ENCODE measurements at places on chromosomes 5 and 9. TPM values are rescaled to one million over a fixed set of nuclear protein-coding genes. Genes with fewer than 3 reads are reported as not detected.

C5orf58 gene
- total RNA-seq: 72.7 TPM

DNA sequence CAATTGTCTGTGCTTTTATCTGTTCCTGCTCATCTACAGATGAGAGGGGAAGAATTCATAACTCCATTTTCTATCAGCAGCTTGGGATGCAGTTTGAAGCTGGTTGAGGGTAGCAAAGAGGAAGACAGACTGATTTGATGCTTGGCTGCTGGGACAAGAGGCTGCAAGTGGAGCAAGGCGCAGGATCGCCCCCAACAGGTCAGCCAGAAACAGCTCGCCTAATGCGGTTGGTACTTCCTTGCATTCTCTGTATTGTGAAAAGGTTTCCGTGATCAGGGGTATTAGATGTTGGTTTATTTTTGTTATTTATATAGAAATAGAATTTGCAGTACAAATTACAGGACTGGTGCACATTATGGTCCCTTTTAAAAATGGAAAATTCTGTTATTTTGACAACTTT is 40.6 kb downstream of the ZNF883 start:
- H3K4me1 ChIP-seq: no peaks in the 10 kb centered on the region
- DNase-seq: peak; percentile 34
- H3K27ac ChIP-seq: no peak overlapping the region
- H3K36me3 ChIP-seq: no peaks in the 10 kb centered on the region
- no peaks in the 10 kb centered on the region for H3K27me3 ChIP-seq
- no peak overlapping the region for H3K4me3 ChIP-seq

ACTBL2 gene
- 0.16 TPM for total RNA-seq

DNA sequence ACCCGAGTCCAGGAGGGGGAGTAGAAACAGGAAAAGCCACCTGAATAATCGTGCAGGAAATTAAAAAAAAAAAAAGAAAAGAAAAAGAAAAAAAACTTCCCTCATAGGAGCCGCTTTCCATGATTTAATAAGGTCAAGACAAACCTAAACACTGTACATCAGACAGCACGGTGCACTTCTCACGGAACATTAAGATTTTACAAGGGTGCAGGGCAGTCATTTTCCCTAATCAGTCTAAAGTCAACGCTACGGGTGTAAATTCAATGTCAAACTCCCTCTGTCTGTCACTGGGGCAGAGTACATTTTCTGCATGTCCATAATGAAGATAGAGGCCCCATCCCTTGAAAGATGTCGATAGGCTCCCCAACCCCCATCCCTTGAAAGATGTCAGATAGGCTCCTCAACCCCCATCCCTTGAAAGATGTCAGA is 139.7 kb downstream of the TSSK1B start:
- no peaks in the 10 kb centered on the region for H3K36me3 ChIP-seq
- H3K4me3 ChIP-seq: peak overlapping the region; percentile 66
- DNase-seq: no peak
- H3K27ac ChIP-seq: no peak overlapping the region
- no peaks in the 10 kb centered on the region for H3K27me3 ChIP-seq

- DNase-seq: no peak
- no peaks in the 10 kb centered on the region for H3K27me3 ChIP-seq
- H3K27ac ChIP-seq: no peak overlapping the region
- no peaks in the 10 kb centered on the region for H3K4me1 ChIP-seq
- H3K4me3 ChIP-seq: no peak overlapping the region
These were observed 91.2 kb upstream of the PAM start for GRCh38 chr5:102663749-102664530.

DNA sequence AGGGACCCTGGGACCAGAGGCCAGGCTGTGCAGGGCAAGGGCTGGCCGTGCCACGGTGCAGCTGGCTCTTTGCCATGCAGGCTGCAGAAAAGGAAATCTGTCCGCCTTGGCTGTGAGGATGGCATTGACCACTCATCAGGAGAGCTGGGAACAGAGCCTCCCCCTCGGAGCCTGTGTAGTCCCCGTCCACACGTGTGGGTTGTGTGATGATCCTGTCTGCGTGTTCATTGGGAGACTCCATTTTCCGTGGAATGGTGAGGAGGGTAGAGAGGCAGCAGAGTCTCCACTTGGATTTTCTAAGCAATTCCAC is 47.7 kb downstream of the EHMT1 start:
- H3K4me1 ChIP-seq: peaks cover 69% of the 10 kb centered on the region
- H3K27ac ChIP-seq: peak overlapping the region; percentile 71
- H3K27me3 ChIP-seq: no peaks in the 10 kb centered on the region
- DNase-seq: peak; percentile 75
- no peak overlapping the region for H3K4me3 ChIP-seq
- no peaks in the 10 kb centered on the region for H3K36me3 ChIP-seq

- DNase-seq: peak; percentile 25
- peaks cover 4% of the 10 kb centered on the region for H3K4me1 ChIP-seq
- H3K4me3 ChIP-seq: peak overlapping the region; percentile 4
- no peak overlapping the region for H3K27ac ChIP-seq
These were observed 69.8 kb upstream of the RAI14 start for GRCh38 chr5:34586117-34586885.

DNA sequence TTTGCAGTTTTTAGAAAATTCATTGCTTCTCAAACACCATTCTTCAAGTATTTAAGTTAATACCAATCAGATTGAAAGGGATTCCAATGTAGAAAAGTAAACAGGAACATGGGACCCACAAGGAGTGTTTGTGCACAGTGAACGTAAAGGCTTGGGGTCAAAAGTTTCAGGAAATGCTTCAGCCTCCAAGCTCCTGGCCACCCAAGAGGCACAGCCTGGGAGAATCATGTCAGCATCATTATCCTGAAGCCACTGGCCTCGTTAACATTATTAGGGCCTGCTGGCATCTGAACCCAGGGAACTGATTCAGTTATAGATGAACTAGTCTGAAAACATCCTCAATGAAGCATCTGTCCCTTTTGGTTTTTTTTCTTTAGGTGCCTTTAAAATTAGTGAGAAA is 122.9 kb downstream of the NXNL2 start:
- no peak overlapping the region for H3K4me3 ChIP-seq
- H3K27me3 ChIP-seq: no peaks in the 10 kb centered on the region
- DNase-seq: no peak

GRCh38 chr5:114411380-114411931 is 49.6 kb downstream of the KCNN2 start:
- H3K36me3 ChIP-seq: no peaks in the 10 kb centered on the region
- no peaks in the 10 kb centered on the region for H3K27me3 ChIP-seq
- H3K4me3 ChIP-seq: no peak overlapping the region
- no peak overlapping the region for H3K27ac ChIP-seq

DNA sequence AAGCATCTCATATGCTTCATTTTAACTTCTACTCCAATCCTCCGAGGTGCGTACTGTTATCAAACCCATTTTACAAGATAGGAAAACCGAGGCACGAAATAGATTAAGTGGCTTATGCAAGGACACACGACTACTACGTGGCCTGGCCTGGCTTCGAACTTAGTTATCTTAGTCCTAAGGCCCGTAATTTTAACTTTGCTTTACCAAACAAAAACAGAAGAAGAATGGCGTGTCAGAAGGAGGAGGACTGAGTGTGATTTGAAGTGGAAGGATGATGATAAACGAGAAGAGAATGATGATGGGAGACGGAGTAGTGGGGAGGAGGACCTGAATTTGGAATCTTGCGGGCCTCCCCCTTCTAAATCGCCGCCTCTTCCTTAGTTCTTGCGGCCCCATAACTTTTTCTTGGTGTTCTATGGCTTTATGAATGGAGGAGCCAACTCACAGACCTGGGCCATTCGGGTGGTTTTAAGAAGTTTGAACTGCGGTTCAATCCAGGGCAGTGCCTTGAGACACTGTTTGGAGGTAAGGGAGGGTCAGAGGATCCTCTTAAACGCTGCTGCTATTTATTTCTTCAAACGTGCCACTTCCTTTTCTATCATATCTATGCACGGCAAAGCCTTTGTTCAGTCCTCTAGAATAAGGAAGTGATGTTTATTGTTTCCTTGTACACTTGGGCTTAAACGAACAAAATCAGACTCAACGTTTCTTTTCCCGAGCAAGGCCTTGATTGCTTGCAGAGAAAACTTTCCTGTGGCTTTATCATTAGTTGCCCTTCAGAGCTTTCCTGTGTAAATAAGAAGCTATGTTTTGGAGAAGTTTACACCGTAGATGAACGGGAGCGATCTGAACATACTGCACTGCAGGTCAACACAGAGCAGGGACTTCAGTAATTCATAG is 795 bp downstream of the CNOT8 start:
- DNase-seq: no peak
- peak overlapping the region; percentile 94 for H3K4me3 ChIP-seq
- peaks cover 33% of the 10 kb centered on the region for H3K4me1 ChIP-seq
- H3K36me3 ChIP-seq: no peaks in the 10 kb centered on the region
- H3K27me3 ChIP-seq: no peaks in the 10 kb centered on the region

MLANA gene
- total RNA-seq: not detected

SYNPO gene
- total RNA-seq: 49.1 TPM

DND1 gene
- total RNA-seq: 47.2 TPM

DNA sequence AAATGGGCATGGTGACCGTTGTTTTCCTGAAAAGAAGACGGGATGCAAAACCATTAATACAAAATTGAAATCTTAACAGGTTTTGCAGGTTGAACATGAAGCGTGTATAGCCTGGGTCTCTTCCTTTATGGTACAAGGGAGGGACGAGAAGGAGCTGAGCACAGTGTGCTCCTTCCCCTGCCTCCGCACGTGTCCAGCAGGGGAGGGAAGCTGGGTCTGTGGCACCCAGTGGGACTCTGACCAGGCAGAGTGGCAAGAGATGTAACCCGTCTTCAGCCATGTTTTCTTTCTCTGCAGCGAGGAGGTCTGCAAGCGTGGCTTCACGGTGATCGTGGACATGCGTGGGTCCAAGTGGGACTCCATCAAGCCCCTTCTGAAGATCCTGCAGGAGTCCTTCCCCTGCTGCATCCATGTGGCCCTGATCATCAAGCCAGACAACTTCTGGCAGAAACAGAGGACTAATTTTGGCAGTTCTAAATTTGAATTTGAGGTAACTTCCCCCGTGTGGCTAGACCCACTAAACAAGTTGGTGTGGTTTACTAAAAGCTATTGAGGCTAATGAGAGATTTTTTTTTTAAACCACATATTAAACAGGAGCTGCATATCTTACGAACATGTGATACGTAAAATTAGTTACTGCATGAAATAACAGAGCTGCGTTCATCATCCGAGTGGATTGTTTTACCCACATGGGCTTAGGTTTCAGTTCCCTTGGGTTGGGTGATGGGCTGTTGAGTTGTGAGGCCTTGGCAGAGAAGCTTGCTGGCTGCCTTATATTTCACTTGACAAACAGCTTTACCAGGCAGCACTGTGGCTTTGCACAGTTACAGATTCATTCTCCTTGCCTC is 143.7 kb downstream of the TRIO start:
- no peaks in the 10 kb centered on the region for H3K36me3 ChIP-seq
- no peak overlapping the region for H3K4me3 ChIP-seq
- DNase-seq: no peak

DNA sequence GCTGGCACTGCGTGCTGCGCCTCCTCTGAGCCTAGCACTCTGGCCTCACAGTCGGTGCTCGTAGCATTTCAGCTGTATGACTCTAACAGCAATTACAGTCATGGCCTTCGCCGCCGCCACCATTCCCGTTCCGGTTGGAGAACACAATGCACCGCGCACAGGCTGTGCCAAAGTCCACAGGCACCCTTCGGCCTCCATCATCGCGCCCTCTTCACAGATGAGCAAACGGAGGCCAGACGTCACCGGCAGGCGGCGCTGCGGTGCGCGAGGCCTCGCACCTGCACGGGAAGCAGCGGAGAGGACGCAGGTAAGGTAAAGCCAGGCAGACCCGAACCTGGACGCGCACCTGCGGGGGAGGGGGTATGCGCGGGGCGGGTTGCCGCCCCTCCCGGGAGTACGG is 128.9 kb downstream of the BARX1 start:
- H3K4me1 ChIP-seq: peaks cover 4% of the 10 kb centered on the region
- H3K4me3 ChIP-seq: peak overlapping the region; percentile 23
- no peak overlapping the region for H3K27ac ChIP-seq
- H3K27me3 ChIP-seq: no peaks in the 10 kb centered on the region
- DNase-seq: peak; percentile 62
- no peaks in the 10 kb centered on the region for H3K36me3 ChIP-seq

DNA sequence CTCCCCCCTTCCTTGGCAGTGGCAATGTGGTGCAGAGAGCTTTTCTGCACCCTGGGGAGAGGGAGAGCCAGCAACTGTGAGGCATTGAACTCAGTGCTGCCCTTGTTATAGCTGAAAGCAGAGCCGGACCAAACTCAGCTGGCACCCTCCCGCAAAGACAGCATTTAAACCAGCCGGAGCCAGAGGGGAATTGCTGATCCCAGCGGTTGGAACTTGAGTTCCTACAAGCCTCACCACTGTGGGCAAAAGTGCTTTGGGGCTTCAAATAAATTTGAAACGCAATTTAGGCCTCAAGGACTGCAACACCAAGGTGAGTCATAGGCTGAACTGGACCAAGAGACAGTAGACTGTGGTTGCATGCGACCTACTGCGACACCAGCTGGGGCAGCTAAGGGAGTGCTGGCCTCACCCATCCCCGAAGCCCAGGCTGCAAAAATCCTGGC is 207.6 kb upstream of the CDKN2B start:
- no peaks in the 10 kb centered on the region for H3K36me3 ChIP-seq
- no peak overlapping the region for H3K27ac ChIP-seq
- DNase-seq: no peak

DNA sequence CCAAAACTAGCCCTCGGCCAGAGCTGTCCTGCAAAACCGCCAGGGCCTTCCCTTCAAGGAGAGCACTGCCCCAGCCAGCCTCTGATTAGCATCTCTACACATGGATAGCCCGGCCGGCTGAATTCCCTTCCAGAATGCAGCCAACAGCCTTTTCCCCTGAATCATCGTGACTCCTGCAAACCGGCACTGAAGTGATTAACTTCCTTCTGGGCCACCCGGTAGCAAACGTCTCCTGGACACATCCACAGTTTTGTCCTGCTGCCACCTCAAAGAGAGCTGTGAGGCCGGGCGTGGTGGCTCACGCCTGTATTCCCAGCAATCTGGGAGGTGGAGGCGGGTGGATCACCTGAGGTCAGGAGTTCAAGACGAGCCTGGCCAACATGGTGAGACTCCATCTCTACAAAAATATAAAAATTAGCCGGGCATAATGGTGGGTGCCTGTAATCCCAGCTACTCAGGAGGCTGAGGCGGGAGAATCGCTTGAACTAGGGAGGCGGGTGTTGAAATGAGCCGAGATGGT is 21.1 kb upstream of the EEIG1 start:
- no peaks in the 10 kb centered on the region for H3K4me1 ChIP-seq
- H3K27me3 ChIP-seq: no peaks in the 10 kb centered on the region
- no peaks in the 10 kb centered on the region for H3K36me3 ChIP-seq
- no peak overlapping the region for H3K27ac ChIP-seq
- no peak overlapping the region for H3K4me3 ChIP-seq
- no peak for DNase-seq

CFAP77 gene
- 13.6 TPM for total RNA-seq

- no peak overlapping the region for H3K27ac ChIP-seq
- no peaks in the 10 kb centered on the region for H3K27me3 ChIP-seq
- H3K4me1 ChIP-seq: peaks cover 15% of the 10 kb centered on the region
- H3K36me3 ChIP-seq: no peaks in the 10 kb centered on the region
- no peak for DNase-seq
- no peak overlapping the region for H3K4me3 ChIP-seq
These were observed 154.3 kb downstream of the C5orf15 start for GRCh38 chr5:133814152-133814551.

Data from testis (tissue), 5 donors.